ENCODE measurements at places on chromosomes 1 and 21. TPM values are rescaled to one million over a fixed set of nuclear protein-coding genes. Genes with fewer than 3 reads are reported as not detected.

GRCh38 chr1:13540866-13541265 is 27.1 kb upstream of the LRRC38 start:
- no peak for DNase-seq

Gene EDARADD
- polyA plus RNA-seq, result 0.15 TPM

Gene GSTM1
- not detected for polyA plus RNA-seq

- DNase-seq, result no peak
Measured at GRCh38 chr1:211614615-211615014, 35.7 kb upstream of the SLC30A1 start.

- no peak for DNase-seq
Measured at GRCh38 chr1:36582066-36582755, 99.5 kb upstream of the CSF3R start.

DNA sequence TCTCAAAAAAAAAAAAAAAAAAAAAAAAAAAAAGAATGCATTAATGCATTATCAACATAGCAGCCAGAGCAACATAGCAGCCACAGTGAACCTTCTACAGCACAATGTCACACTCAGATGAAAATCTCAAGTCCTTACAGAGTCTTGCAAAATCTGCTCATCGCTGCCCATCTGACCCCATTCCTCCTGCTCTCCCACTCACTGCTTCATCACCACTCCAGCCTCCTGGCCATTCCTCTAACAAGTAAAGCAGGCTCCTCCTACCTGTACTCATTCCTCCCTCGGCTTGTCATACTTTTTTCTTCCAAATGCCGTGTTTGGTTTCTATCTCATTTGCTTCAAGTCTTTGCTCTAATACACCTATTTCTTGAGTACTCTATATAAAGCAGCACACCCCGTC is 29.5 kb downstream of the BRINP2 start:
- no peak for DNase-seq

GRCh38 chr1:70140343-70140742 is 65.0 kb downstream of the LRRC40 start:
- DNase-seq, result peak; percentile 97

Gene C1QA
- polyA plus RNA-seq, result 86.1 TPM

DNA sequence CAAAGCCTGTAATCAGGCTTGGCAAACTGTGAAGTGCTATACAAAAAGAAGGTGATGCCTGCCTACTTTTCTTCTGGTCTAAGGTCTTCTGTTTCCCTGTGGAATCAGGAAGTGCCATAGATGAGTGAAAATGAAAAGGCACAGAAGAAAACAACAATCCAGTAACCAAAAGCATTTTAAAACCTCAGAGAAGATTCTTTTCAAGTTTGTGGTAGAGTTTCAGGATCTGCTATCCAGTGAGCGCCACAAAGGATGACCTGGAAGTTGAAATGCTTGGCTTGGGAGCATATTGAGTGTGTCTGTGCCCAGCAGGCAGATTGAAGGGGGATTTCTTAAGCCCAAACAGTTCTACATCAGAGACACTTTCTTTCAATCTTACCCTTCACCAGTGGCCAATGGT is 272.2 kb downstream of the PAPPA2 start:
- DNase-seq, result no peak

- no peak for DNase-seq
Measured at GRCh38 chr1:26771643-26772321, 16.0 kb upstream of the PIGV start.

Gene SPRR4
- not detected for polyA plus RNA-seq

Gene NPR1
- polyA plus RNA-seq, result 1.8 TPM

GRCh38 chr1:119147661-119148090 is 7.2 kb upstream of the WARS2 start:
- no peak for DNase-seq

Gene ANKRD45
- 1.8 TPM for polyA plus RNA-seq

Gene RTCA
- polyA plus RNA-seq, result 12.6 TPM

DNA sequence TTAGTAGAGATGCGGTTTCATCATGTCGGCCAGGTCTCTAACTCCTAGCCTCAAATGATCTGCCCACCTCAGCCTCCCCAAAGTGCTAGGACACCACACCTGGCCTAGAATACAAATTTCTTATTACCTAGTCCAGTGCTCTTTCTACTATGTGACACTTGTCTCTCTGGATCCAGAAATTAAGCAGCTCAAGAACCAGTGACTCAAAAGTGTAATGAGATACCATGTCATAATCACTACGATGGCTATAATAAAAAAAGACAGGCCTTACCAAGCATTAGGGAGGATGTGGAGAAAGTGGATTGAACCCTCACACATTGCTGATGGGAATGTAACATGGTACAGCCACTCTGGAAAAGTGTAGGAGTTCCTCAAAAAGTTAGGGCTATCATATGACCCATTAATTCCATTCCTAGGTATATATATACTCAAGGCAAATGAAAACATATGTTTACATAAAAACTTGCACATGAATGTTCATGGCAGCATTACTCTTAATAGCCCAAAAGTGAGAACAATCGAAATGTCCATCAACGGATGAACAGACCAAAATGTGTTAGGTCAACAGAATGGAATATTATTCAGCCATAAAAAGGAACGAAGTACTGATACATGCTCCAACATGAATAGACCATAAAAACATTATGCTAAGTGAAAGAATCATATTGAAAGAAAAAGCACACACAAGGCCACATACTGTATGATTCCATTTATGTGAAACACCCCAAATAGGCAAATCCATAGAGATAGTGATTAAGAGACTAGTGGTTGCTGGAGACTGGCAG is 8.3 kb downstream of the TEX38 start:
- no peak for DNase-seq

DNA sequence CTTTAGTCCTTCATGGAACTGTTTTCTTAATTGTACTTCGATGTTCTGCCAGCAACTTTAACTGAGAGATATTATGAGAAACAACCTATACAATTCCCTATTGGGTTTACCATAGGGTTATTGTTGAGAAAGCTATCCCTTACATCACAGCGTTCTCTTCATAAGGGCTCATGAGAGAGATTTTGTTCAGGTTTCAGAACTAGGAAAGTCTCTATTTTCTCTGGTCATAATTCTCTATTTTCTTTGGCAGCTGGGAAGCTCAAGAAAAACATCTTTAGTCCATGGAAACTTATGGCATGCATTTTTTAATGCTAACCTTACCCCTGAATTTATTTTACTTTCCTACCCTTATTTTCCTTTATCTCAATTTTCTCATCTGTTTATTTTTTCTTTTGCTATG is 38.2 kb downstream of the NMNAT2 start:
- DNase-seq, result no peak

DNA sequence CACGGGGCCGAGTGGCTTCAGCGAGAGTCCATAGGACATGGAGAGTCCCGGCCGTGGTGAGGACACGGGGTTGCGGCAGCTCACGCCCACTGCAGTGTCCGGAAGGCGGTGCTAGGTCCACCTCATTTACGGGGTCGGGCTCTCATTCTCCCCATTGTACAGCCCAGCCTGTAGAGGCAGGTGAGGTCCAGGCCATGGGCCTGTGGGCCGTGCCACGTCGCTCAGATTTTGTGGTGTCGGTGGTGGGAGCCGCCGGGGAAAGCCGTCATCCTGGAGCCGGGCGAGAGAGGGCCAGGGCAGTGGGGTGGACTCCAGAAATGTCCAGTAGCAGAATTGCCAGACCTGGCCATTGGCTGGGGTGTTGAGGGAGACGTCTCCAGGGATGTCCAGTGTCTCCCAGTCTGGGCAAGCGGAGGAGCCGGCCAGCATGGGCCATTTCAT is 59.4 kb downstream of the PRKCZ start:
- DNase-seq, result no peak

Gene CFHR2
- polyA plus RNA-seq, result not detected

DNA sequence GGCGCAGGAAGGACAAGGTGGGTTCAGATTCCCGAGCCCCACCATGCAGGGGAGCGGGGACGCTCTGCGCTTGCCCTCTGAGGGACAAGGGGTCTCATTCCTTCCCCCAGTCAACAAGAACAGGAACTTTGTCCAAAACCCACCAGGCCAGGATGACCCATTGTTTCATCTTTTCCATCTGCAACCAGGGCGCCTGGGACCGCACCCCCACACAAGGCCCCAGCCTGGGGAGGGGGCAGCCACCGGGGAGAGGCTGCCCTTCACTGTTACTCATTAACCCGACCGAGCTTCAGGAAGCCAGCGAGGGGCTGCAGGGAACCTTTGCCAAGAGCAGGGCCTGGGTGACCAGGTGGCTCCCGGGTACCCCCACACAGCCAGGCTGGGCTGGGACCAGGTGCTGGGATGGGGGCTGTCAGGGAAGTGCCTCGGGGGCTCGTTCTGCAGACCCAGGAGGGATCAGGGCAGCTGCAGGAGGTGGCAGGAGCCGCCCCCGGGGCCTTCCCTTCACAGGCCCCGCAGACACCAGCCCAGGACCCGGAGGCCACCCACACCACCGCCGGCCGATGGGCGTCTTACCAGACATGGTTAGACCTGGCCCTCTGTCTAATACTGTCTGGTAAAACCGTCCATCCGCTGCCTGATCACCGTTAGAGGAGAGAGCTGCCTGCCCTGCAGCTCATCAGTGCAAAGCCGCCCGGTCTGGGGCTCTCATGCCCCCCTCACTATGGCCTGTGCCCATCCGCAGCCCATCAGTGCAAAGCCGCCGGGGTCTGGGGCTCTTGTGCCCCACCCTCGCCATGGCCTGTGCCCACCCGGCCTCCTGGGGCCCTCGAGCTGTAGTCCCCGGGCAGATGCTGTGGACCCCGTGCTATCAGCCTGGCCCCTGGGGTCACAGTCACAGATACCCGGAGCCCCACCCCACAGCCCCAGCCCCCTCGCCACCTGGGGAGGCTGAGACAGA is 4.9 kb upstream of the TTLL10 start:
- no peak for DNase-seq

- DNase-seq, result peak; percentile 82
Measured at GRCh38 chr1:92167151-92167550, 50.6 kb upstream of the C1orf146 start.

DNA sequence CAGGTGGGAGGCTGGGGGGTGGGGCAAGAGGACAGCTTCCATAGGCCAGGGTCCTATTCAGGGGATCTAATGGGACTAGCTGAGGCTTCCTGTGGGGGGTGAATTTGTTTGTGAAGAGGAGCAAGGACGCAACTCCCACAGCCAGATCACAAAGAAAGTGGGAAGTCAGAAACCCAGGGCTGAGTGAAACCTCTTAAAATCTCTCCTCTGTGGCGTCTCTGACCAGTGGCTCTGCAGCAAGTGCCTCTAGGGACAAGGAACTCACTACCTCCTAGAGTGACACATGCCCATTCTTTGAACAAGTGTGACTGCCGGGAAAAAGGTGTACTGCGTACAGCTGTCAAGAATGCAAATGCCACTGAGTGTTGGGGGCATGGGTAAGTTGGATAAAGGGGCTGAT is 187.9 kb downstream of the HIVEP3 start:
- DNase-seq, result no peak

- DNase-seq, result no peak
Measured at GRCh38 chr1:56397811-56398231, 181.5 kb downstream of the PLPP3 start.

DNA sequence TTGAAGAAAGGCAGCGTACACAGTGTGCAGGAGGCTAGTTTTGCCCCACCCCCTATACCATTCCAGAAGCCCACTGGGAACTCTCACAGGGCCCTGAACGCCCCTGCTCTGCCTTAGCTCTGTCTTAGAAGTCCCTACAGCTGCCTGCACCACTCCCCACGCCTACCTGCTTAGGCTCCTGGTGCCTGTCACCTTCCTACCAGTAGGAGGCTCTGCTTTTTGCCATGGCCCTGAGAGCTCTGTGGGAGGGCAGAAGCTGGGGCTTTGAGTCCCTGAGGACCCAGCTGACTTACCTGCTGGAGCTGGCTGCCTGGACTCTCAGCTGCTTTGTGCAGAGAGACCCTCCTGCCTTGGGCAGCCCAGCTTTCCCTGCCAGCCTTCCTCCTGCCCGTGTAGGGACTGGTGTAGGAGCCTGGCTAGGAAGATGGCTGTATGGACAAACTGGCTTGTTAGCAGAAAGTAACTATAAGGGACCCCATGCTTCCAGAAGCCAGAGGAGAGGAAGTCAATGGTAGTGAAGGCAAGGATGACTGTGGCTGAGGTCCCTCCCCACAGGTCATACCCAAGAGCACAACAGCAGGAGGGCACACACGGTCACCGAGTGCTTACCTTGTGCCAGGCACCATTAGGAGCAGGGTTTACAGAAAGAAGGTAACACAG is 9.8 kb upstream of the CELSR2 start:
- no peak for DNase-seq

DNA sequence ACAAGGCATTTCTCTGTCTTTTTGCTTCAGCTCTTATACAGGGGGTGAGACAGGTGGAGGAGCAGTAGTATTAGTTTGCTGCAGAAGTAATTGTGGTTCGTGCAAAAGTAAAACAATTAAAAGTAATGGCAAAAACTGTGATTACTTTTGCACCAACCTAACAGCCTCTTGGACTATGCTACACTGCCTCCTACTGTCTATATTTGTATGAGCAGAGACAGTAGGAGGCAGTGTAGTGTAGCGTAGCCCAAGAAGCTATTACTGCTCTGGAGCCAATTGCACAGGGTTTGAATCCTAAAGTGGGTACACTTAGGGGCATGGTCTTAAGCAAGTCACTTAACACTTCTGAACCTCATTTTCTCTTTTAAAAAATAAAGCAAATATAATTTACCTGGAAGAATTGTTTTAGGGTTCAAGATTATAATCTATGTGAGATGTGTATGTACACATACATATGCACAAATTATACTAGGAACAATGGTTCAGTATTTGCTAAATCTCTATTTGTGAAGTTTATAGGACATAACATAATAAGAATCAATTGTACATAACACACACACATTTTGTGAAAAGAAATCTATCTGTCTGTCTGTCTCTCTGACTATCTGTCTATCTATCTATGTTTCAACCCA is 103.8 kb downstream of the BRINP3 start:
- no peak for DNase-seq

- no peak for DNase-seq
Measured at GRCh38 chr1:201659572-201659971, 120.6 kb downstream of the NAV1 start.

- DNase-seq, result peak; percentile 69
Measured at GRCh38 chr1:6497215-6497866, 5.9 kb upstream of the PLEKHG5 start.

DNA sequence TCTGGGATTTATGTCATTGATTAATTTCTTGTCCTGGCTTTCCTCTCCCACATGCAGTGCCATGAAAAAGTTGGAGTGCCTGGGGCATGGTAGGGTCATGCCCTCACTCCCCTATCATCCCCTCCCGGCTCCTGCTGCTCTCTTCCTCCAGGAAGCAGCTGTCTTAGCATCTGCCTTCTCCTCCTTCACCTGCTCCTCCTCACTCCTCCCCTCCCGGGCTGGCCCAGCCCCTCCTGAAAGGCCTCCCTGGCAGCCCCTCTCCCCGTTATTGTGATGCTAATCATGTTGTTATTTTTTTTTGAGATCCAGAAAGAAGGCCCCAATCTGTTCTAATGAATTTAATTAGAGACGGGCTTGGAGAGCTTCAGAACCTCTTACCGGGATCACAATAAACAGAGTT is 36.3 kb upstream of the NFASC start:
- no peak for DNase-seq

Measured in brain (organoid and tissue), 16 donors.